Endodermal cell (in vitro differentiated cells): ENCODE measurements at places on chromosomes 13 and 19. TPM values are rescaled to one million over a fixed set of nuclear protein-coding genes. Genes with fewer than 3 reads are reported as not detected.

DNA sequence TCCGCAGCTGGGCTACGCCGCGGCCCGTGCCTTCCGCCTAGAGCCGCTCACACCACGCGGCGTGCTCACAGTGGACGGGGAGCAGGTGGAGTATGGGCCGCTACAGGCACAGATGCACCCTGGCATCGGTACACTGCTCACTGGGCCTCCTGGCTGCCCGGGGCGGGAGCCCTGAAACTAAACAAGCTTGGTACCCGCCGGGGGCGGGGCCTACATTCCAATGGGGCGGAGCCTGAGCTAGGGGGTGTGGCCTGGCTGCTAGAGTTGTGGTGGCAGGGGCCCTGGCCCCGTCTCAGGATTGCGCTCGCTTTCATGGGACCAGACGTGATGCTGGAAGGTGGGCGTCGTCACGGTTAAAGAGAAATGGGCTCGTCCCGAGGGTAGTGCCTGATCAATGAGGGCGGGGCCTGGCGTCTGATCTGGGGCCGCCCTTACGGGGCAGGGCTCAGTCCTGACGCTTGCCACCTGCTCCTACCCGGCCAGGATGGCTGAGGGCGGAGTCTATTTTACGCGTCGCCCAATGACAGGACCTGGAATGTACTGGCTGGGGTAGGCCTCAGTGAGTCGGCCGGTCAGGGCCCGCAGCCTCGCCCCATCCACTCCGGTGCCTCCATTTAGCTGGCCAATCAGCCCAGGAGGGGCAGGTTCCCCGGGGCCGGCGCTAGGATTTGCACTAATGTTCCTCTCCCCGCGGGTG is 7.4 kb downstream of the DBP start:
- H3K4me3 ChIP-seq: peak overlapping the region; percentile 66
- peak; percentile 99 for DNase-seq
- H3K4me1 ChIP-seq: peaks cover 24% of the 10 kb centered on the region
- no peaks in the 10 kb centered on the region for H3K27me3 ChIP-seq

DNA sequence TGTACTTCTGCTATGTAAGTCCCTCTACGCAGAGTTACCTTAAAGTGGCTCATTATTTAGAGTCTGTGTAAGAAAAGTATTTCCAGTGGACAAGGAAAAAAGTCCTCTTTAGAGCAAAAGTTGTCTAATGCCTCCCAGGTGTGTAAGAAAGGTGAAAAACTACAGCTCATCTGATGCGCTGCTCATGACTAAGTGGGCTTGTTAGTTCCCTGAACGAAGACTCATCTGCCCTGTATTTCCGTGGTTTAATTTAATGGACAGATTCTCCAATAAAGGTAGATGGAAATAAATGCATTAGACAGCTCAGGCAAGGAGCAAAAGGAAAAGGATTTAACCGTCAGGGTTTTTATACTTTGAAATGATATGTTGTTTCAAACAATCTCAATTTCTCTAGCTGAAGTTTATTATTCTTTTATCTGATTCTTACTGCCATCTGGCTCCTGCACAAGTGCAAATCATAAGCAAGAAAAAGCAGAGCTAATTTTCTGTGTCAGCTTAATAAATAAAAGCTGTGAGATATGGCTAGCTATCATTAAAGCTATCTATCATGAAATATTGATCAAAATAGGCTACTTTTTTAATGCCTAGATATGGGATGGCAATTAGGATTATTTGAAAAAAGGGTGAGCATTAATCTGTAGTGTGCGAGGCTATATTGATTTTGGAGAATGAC is 73.7 kb upstream of the PCDH9 start:
- H3K4me1 ChIP-seq: no peaks in the 10 kb centered on the region
- H3K4me3 ChIP-seq: no peak overlapping the region
- H3K27ac ChIP-seq: no peak overlapping the region
- no peak for DNase-seq
- H3K27me3 ChIP-seq: no peaks in the 10 kb centered on the region

- no peak for DNase-seq
- H3K27me3 ChIP-seq: peaks cover 100% of the 10 kb centered on the region
- no peak overlapping the region for H3K4me3 ChIP-seq
- peaks cover 4% of the 10 kb centered on the region for H3K4me1 ChIP-seq
- no peak overlapping the region for H3K27ac ChIP-seq
- no peaks in the 10 kb centered on the region for H3K36me3 ChIP-seq
These were observed 81.4 kb upstream of the PCDH8 start for GRCh38 chr13:52929846-52930245.

DNA sequence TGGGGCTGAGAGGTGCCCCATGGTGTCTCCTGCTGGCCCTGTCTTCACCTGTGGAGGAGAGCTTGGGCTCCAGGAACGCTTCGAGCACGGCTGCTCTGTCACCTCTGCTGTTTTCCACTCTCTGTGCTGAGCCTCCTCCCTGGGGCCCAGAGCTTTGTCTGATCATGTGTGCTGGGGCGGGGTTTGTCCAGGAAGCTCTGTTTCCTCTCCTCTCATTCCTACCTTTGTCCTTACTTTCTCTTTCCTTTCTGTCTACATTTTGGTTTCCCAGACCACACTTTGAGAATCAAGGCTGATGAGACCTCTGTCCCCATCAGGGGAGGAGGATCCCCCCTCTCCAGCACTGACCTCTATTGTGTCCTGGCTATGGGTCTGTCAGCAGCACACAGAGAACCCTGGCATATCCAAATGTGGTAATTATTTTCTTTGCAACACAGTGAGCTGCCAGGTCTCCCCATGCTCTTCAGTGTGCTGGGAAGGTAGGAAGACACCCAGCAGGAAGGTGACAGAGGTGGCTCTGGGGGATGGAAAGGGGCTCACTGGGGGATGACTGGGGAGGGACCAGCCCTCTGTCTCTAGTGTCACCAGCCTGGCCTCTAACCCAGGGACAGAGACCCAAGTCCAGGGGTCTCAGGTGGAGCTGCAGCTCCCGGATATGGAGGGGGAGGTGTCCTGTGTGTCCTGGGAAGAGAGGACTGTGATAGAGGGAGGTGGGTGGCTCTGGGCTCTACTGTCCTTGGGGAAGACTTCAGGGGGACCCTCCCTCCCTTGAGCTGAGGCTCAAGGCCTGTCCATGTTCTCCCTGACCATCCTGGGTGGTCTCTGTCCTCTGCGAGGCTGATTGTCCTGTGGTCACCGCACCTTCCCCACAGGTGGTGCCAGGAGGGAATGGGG is at the start of gene CEACAM1:
CEACAM1 (minus strand) TSS at position 128 of the 894 bp plus-strand sequence; CDS start at position 21, 107 bp downstream.
- no peak within 1 kb of the TSS for H3K27ac ChIP-seq
- no peaks in the 10 kb centered on the region for H3K27me3 ChIP-seq
- peaks cover 2% of the 10 kb centered on the region for H3K4me1 ChIP-seq
- no peaks in the 10 kb centered on the region for H3K36me3 ChIP-seq

GRCh38 chr19:41699231-41699967 is 9.0 kb upstream of the CEACAM5 start:
- H3K36me3 ChIP-seq: no peaks in the 10 kb centered on the region
- H3K4me1 ChIP-seq: no peaks in the 10 kb centered on the region
- no peak overlapping the region for H3K27ac ChIP-seq
- peak; percentile 23 for DNase-seq
- H3K4me3 ChIP-seq: no peak overlapping the region
- no peaks in the 10 kb centered on the region for H3K27me3 ChIP-seq

DNA sequence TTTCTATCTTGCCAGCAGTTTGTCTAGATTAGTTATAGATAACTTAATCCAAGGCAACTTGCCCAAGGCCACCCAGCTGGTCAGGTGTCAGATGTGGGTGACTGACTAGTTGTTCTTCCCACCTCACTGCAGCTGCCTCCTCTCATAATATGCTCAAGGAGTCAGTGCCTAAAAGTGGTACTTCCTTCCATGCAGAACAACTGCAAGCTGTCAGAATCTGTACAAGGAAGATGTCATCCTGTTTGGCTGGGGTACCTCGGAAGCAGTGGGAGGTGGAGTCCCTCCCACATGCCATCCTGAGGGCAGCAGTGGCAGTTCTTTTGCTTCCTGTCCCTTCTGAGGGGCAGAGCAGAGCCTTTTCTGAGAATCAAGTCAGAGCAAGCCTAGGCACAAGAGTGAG is 193.2 kb upstream of the RFC3 start:
- no peaks in the 10 kb centered on the region for H3K4me1 ChIP-seq
- H3K27me3 ChIP-seq: peaks cover 10% of the 10 kb centered on the region
- no peak overlapping the region for H3K27ac ChIP-seq
- no peaks in the 10 kb centered on the region for H3K36me3 ChIP-seq
- DNase-seq: no peak

DNA sequence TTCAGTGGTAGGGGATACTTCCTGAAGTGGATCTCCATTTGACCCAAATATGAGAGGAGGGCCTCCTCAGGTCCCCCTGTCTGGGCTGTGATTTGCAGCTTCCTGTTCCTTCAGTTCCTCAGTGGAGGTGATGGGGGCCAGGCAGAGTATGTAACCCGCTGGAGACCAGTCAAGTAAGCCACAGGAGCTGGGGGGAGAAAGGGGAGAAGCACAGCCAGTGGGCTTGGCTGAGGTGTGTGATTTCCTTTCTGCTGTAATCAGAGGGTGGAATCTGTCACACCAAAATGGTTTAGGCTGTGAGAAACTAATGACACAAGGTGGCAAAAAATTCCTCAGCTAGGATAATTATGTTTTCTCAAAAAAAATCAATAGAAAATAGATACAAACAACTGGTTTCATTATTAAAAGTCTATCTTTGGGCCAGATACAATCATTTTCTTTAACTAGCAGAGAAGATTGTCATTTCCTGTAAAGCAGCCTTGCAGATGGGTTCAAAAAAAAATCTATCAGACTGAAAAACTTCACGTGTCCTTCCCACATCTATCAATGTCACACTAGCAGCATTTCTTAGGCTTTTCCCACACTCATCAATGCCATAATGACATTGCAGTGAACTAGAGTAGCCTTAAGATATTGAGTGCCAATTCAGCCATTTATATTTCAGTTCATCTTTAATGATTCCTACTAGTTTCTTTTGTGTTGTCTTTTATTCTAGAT is 1660.3 kb downstream of the EFNB2 start:
- H3K4me1 ChIP-seq: peaks cover 6% of the 10 kb centered on the region
- no peak overlapping the region for H3K4me3 ChIP-seq
- H3K27ac ChIP-seq: peak overlapping the region; percentile 79
- no peaks in the 10 kb centered on the region for H3K36me3 ChIP-seq

GRCh38 chr19:10568062-10568825 is 535 bp downstream of the CDKN2D start:
- H3K4me3 ChIP-seq: peak overlapping the region; percentile 85
- DNase-seq: peak; percentile 90
- no peak overlapping the region for H3K27ac ChIP-seq
- no peaks in the 10 kb centered on the region for H3K4me1 ChIP-seq
- peaks cover 16% of the 10 kb centered on the region for H3K27me3 ChIP-seq

DNA sequence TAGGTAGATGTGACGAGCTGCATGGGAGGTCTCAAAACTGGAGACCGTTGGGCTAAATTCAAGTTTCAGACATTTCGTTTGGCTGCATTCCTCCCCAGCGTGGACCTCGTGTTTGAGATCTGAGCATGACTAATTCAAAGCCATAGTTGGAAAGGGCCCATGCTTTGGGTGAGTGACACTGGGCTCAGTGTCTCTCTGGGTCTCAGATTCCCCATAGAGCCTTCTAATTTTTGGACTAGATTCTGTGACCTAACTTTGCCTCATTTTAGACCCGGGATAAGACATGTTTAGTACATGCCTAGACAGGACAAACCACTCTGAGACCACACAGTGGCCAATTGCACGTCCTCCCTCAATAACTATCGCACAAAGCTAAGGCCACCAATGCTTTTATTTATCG is 16.6 kb downstream of the CKM start:
- no peaks in the 10 kb centered on the region for H3K27me3 ChIP-seq
- H3K4me3 ChIP-seq: no peak overlapping the region
- no peak for DNase-seq
- no peaks in the 10 kb centered on the region for H3K4me1 ChIP-seq

ZNF610 gene
- 13.3 and 15.2 TPM in 2 replicates for total RNA-seq

NCAN gene
- 3.3 and 4.2 TPM in 2 replicates for total RNA-seq

MEF2B gene
- total RNA-seq: 0.77 to 1.6 TPM (median 0.90 TPM) in 3 replicates

PRODH2 gene
- total RNA-seq: 0.93 and 1.0 TPM in 2 replicates

MISP gene
- 0.13 to 0.28 TPM in 2 of 3 replicates, not detected in the other for total RNA-seq

LILRB2 gene
- total RNA-seq: not detected in 3 replicates
